ENCODE measurements at places on chromosomes 12 and 14. TPM values are rescaled to one million over a fixed set of nuclear protein-coding genes. Genes with fewer than 3 reads are reported as not detected.

- peak; percentile 76 for DNase-seq
Measured at GRCh38 chr12:12442548-12443071, 85.7 kb downstream of the BORCS5 start.

DNA sequence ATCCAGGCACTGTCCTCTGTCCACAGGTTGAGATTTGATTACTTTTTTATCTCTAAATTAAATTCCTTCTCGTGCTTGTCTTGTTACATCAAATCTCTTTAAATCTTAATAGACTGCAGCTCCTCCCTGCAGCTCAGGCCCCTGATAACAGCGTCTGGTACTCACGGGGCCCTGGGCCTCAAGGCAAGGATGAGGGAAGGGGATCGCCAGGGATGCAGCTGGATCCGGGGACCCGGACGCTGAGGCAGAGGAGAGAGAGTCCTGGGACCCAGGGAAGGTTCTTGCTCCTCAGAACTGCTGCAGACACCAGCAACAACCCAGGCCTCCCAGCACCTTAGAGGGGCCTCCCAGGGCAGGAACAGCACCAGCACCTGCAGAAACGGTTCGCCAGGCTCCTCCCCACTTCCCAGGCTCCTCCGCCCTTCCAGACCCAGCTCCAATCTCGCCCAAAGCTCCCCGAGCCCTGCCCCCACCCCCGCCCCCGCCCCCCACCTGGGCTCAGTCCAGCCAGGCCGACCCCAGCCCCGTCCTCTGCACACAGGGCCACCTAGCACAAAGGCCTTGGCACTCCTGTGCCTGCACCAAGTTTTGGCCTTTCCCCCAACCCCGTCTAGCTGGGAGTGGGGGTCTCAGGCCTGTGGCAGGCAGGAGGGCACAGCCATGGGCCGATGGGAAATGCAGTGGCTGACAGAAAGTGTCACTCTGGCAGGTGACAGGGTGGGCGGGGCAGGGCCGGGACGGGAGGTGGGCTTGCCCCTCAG, 60.3 kb upstream of the GALNT9 start:
- no peak for DNase-seq

DNA sequence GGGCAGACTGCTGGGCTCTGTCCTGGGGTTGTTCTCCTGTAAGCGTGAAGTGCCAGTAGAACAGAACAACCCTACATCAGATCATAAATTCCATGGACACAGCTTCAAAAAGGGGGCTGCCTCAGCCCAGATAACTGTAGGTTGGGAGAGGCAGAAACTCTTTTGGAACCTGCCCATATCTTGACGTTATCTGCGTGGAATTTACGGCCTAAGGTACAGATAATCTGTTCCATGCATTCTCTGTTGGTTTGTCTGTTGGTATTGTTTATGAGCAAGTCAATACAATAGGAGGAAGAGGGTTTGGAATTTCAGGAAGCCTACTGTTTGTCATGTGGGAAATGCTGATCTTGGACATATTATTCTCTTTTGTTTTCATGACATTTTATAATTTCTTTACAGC, 36.7 kb downstream of the SLC25A47 start:
- DNase-seq, result no peak

DNA sequence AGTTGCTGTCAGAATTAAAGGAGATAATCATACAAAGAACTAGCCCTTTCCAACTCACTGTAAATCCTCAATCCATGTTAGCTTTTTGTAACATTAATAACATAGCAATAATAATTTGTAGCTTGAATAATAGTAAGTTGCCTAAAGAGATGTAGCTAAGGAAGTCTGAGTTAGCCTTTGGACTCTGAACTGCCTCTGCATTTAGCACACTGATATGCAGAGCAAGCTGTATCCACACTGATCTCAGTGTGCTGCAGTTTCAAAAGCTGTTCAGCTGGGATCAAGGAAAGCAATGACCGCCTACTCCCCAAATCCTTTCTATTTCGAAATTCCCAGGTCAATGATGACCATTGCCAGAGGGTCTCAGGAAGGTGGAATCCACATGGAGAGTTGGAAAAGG, 99.3 kb upstream of the IFNG-AS1 start:
- DNase-seq, result peak; percentile 39

NT5DC3 gene
- total RNA-seq, result 6.3 TPM

DTX1 gene
- total RNA-seq, result 1.0 TPM

DUSP16 gene
- total RNA-seq, result 78.0 TPM

KERA gene
- total RNA-seq, result not detected
